ENCODE measurements at places on chromosomes 11 and 22.

DNA sequence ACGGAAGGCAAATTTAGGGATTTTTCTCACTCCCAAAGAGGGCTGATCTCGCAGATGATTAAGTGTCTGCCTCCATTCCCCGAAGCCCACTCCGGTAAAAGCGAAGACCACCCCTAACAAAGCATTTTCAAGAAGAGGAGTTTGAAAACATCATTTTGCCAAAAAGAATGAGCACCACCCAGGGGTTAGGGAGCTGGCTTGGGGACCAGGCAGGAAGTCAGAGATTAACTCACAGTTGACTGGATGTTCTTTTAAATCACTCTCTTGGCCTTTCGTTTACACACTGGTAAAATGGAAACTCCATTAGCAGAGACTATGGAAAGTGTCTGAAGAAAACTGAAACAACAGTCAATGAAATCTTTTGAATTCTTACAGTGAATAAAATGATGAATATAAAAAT is 7.9 kb upstream of the TRIM44 start:
- no peak for DNase-seq

DNA sequence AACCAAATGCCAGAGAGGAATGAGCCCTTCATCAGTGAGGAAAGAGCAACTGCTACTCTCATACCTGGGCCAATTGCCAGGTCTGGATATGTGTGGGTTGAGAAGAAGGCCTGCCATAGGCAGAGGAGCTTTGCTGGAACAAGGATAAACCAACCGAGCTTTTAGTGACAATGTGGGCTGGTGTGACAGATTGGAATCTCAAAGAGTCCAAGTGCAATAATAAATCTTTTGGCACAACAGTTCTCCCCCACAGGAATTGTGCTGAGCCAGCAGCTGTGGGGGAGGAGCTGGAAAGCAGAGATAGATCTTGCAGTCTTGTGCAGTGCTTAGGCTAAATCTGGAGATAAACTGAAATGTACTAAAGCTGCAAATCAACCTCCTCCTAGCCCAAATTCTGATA is 79.4 kb upstream of the ISX start:
- no peak for DNase-seq

DNA sequence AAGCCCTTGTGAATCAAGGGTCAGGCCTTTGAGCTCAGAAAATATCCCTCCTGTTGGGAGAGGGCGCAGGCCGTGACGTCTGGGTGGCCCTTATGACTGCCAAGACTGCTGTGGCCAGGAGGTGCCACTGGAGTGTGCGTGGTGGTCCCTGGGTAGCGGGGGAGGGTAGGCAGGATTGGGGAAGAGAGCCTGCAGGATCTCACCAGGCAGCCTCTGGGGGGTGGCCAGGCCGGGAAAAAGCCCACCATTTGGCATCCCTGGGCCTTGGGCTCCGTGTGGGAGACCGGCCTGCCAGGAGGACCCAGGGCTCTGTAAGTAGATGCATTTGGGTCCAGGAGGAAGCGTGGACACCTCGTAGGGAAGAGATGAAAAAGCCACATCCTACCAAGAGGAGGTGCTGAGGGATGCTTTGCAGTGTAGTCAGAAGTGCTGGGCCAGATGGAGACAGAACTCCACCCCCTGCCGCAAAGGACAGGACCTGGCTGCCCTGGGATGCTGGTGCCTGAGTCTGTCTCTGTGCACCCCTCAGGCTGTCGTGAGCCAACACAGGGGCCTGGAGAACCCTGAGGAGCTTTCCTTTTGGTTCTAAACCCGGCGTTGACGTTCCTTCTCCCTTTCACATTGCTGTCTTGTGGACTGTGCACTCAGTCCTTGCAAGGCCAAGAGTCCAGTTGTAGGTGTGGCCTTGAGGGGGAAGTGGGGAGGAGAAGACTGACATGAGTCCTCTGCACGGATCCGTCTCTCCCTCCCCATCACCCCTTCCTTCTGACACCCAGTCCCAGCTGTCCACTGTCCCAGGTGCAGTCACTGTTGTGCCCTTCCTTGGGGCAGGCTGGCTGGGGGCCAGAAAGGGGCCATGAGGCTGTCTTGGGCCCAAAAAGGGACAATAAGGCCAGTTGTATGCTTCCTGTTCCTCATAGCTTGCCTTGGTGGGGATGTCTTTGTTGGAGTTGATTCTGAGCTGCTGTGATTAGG is 12.7 kb upstream of the MIEF1 start:
- DNase-seq: no peak

GRCh38 chr11:68340003-68340767 is 27.8 kb downstream of the LRP5 start:
- no peak for DNase-seq

GRCh38 chr11:31492320-31492913 is 17.0 kb downstream of the IMMP1L start:
- DNase-seq: no peak

DNA sequence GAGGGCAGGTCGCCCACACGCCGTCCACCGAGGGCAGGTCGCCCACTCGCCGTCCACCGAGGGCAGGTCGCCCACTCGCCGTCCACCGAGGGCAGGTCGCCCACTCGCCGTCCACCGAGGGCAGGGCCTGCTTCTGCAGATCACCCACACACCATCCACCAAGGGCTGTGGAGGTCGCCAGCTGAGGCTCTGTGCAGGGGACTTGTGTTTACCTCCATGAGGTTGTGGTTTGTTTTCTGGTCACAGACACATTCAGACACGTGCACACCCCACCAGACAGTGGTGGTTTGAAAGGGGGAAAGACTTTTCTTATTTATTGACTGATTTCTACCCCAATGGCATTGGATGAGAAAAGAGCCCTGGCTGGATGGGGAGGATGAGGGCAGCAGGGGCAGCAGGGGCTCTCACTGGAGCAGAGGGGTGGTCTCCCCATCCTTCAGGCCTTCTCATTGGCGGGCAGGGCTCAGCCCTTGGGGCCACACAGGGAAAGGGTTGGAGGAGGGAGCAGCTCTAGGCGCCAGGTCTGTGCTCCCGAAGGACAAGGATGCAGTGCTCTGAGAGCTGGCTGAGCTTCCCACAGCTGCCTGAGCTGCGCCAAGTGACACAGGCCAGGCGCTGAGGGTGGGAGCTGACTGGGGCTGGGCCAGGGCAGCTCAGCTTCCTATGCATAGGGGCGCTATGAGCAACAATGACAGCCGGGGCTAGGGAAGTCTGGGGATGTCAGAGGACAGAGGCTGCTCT is 252.6 kb upstream of the B3GAT1 start:
- DNase-seq: no peak

DNA sequence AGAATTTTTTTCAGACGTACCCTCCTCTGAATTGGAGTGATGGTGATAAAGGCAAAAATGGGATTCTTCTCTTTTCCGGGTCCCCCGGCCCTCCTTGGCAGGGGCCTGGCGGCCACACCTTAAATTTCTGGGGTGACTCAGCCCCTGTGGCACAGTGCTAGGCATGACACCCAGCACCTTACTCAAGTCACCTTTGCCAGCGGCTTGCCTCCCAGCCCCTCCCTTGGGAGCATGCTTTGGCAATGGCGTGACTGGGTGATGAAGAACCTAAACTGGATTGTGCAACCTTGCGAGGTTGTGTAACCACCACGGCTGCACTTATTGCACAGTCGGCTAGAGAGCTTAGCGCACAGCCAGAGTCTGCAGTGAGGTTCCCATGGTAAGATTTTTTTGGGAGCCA is 16.2 kb upstream of the LDLRAD3 start:
- no peak for DNase-seq

DNA sequence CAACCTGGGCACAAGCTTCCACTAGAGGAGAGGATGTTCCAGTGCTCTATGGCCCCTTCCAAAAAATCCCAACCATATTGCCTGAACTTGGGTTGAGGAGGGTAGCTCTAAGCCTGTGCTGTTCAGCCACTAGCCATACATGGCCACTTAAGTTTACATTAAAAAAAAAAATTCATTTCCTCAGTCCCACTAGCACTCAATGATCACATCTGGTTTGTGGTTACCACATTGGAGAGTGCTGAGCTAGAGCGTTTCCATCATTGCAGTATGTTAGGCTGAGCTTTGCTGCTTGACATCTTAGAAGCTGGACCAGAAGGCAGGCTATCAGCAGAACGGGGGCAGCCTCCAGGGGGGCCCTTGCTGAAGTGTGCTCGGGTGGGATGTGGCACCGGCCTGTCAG is 43.5 kb upstream of the CYP2D6 start:
- DNase-seq: no peak

- DNase-seq: no peak
Observed at GRCh38 chr11:6530848-6531247, 33.8 kb downstream of the DNHD1 start.

- no peak for DNase-seq
Observed at GRCh38 chr11:31797190-31798056, 13.7 kb downstream of the PAX6 start.

DNA sequence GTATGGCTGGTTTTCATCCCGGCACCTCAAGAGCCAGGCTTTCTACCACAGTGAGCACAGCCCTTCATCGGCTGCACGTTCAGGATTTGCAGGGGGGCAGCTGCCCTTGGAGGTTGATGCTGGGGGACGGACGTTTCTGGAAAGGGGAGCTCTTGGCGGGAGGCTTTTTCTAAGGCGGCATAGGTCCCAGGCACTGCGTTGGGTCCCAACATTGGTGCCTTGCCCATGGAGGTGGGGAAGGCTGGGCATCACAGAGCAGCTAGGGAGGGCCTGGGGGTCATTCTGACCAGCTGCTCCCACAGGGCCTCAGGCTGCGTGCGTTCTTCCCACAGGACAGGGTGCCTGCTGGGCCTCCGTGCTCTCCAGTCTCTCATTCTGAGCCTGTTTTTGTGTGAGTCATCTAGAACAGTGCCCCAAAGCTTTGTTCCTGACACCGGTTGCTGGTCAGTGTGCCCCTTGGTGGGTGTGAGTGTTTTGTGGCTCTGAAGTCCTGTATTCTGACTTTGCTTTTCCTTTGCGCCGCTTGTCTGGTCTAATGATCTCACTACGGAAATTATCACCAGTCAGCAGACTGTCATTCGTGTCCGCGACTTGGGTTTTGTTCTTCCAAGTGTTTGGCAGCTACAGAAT is 275.9 kb downstream of the TBC1D22A start:
- DNase-seq: no peak

GRCh38 chr11:4059424-4059823 is 35.2 kb upstream of the RRM1 start:
- DNase-seq: no peak

GRCh38 chr11:46380340-46381047 is 975 bp upstream of the MDK start:
- DNase-seq: no peak

GRCh38 chr22:30195245-30196140 is 51.1 kb downstream of the LIF start:
- DNase-seq: no peak

DNA sequence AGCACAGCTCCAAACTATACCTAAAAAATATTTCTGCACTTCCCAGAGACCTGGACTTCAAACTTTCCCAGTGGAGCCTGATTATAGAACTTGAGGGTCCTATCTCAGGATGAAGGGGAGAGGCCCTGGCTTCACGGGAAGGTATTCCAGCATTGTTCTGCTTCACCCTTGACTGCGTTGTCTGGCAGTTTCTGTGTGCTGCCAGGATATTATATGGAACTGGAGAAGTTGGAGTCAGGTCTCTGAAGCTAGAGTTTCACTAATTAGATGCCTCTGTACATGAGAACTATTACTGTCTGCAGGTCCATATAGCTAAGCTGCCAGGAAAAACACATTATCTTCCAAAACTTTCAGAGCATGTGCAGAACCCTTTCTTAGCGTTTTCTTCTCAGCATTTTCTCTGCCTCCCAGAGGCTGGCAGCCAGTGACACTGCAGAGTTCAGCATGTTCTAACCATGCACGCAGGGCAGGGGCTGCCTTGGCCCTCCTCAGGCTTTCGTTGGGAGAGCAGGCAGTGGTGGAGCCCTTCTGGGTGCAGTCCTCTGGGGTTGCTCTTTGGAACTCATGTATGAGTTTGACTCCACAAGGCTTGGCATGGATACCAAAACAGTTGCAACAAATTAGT is 99.3 kb downstream of the CWC15 start:
- no peak for DNase-seq

DNA sequence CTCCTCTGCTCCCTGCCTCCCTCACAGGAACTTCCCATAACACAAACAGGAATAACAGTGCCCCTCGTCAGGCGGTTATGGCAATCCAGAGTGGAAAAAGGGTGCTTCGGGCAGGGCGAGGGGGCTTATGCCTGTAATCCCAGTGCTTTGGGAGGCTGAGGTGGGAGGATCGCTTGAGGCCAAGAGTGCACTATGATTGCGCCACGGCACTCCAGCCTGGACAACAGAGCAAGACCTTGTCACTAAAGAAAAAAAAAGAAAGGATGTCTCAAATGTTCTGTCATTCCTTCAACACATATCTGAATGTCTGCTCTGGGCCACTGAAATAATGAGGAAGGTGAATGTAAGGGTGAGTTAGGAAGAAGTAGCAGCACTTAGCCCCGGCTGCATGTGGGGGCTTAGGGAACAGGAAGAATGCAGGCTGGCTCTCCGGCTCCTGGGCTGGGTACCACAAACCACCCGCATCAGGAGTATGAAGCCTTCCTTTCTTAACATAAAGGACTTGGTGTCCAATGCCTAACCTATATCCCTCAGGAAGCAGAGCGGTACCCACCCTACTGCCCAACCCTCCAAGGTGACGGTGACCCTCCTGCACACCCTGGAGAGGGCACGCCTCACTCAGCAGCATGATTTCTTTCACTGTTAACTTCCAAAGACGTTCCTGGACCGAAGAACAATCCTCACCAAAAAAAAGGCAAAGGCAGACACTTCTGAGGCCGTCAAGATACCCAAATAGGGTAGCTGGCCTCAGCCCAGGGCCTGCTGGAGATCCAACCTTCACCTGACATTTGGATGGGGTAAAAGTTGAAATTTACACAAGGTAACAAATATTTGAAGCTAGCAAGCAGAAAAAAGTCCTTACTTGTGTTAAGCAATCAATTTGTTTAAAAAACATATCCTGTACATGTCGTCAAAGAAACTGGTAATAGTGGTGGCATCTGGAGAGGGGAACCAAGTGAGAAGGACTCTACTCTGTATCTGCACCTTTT is 3.8 kb downstream of the CPT1A start:
- no peak for DNase-seq

DNA sequence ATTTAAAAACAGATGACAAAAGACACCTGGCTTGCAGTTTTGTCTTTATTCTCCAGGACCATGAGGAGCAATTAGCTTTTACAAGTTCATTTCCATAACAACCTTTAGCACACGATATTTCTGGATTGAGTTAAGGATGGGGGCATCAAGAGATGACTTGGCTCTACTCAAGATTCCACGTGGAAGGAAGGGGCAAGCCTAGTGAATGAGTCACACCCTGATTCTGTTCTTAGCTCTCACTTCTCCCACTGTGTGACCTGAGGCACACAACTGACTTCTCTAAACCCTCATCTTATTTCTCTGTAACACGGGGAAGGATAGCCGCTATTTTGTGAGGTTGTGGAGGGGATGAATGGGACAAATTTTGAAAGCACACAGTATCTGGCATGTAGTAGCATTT is 185.5 kb downstream of the KIRREL3 start:
- no peak for DNase-seq
